ENCODE measurements at places on chromosomes 1 and 21. TPM values are rescaled to one million over a fixed set of nuclear protein-coding genes. Genes with fewer than 3 reads are reported as not detected.

CD53 gene
- 19.2 TPM for polyA plus RNA-seq

DNA sequence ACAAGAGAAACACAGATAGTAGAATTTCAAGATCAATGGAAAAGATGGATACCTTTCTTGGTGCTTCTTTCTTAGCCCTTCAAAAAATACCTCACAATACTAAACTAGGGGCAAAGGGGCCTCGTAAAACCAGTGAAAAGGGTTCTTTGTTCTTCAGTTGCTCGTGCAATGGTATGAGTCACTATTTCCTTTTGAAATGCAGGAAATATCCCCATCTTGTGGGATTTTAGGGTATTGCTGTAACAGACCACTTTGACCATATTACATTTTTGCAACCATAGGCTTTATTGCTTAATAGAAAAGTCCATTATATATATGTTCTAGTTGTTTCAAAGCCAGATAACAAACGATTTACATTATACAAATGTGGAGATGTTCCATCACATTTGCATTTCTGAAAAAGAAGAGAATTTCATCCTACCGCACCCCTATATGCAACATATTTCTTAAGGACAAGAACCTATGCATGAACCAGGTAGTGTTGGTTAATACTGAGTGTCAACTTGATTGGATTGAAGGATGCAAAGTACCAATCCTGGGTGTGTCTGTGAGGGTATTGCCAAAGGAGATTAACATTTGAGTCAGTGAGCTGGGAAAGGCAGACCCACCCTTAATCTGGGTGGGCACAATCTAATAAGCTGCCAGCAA is 88.6 kb upstream of the PKN2 start:
- no peak for DNase-seq

HRNR gene
- 0.12 TPM for polyA plus RNA-seq

DNA sequence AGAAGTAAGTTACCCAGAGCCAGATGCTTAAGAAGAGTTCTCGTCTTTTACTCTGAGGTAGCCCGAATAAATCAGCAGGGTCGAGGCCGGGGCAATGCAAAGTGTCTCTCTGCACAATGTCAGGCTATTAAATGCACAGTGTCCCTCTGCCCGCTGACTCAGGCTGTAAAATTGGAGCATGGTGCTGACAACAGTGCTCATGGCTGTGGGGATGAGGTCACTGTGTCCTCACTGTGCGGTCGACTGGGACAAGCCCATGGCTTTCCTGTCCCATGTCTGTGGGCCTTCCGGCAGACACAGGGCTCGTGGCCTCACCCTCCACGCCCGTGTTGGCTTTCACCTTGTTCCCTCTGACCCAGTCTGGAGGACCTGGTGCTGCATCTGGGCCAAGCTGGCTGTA is 14.6 kb upstream of the SLC2A1 start:
- DNase-seq = peak; percentile 76

LCE7A gene
- not detected for polyA plus RNA-seq

GRCh38 chr1:119594376-119594775 is 53.7 kb downstream of the ZNF697 start:
- DNase-seq = no peak

GRCh38 chr1:184672013-184672726 is 82.5 kb downstream of the EDEM3 start:
- DNase-seq = no peak

DNA sequence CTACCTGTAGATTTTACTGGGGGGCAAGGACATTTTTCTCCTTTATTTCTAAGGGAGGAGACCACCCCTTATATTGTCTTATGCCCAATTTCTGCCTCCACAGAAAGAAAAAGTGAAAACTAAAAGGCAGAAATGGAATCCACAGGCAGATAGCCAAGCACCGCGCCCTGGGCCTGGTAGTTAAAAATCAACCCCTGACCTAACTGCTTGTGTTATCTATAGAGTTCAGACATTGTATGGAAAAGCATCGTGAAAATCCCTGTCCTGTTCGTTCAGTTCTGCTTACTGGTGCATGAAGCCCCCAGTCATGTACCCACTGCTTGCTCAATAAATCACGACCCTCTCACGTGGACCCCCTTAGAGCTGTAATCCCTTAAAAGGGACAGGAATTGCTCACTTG is 33.7 kb upstream of the IL6R start:
- no peak for DNase-seq

AADACL4 gene
- polyA plus RNA-seq = not detected

DNA sequence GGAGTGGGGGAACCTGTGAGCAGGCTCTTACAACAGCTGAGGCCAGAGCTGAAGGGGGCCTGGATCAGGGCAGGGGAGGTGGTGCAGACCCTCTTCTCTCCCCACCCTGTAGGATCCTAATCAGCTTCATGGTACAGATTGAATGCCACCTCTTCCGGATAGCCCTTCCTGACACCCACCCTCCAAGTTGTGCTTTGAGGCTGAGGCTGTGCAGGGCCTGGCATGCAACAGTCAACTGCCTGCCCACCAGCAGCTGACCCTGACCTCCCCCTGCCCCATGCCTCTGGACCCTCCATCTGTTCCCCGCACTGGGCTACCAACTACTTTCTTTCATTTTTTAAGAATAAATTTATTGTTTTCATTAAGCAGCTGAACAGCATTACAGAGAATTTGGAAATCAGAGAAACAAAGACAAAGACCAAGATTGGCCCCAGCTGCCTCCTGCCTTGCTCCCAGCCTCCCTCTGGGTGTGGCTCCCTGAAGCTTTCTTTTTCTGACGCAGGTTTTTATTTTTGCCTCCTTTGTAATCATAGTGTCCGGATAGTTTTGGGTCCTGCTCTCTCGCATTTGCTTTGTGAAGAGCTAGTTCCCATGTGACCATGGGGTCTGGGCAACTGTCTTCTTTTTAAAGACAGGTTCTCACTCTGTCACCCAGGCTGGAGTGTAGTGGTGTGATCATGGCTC is 12.8 kb downstream of the ZNF362 start:
- DNase-seq = no peak

GRCh38 chr1:226526801-226527595 is 21.6 kb upstream of the STUM start:
- DNase-seq = no peak

DNA sequence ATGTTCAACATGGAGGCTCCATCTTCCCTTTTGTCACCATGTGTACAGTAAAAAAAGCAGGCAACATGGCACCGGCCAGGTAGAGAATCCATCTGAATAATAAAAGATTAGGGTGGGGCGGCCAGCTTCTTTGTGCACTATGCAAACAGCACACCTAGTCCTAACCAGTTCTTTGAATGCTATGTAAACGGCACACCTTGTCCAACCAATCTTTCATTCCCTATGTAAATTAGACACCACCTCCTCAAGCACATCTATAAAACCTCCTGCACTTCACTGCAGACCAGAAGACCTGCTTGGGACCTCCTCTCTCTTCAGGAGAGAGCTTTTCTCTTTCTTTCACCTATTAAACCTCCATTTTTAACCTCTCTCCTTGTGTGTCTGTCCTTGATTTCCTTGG is 28.2 kb downstream of the TFB2M start:
- DNase-seq = no peak

- DNase-seq = no peak
These were observed 13.0 kb downstream of the DOP1B start for GRCh38 chr21:36169470-36170128.

ZNF593OS gene
- polyA plus RNA-seq = 1.2 TPM

- peak; percentile 38 for DNase-seq
These were observed 60.7 kb downstream of the MORN1 start for GRCh38 chr1:2330519-2331199.

GRCh38 chr1:111223126-111223685 is 4.3 kb upstream of the CHI3L2 start:
- no peak for DNase-seq

- no peak for DNase-seq
These were observed 81.1 kb downstream of the DSCAM start for GRCh38 chr21:40765811-40766210.

DNA sequence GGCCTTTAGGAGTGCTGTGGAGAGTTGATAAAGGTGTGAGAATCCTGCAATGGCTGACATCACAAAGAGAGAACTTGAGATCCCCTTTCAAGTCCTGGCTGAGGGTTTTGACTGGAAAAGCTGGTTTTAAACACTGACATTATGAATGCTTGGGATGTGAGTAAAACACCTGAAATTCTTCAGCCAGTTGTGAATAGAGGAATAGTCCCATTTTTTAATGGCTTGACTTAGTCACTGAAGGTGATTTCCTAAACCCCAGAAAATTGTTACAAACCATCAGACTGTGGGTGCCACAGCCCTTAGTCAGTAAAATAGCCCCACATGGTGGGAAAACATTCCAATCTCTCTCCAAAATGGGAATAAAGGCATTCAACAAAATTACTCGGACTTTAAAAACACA is 107.7 kb upstream of the LMO4 start:
- DNase-seq = no peak

KPRP gene
- polyA plus RNA-seq = not detected

DNA sequence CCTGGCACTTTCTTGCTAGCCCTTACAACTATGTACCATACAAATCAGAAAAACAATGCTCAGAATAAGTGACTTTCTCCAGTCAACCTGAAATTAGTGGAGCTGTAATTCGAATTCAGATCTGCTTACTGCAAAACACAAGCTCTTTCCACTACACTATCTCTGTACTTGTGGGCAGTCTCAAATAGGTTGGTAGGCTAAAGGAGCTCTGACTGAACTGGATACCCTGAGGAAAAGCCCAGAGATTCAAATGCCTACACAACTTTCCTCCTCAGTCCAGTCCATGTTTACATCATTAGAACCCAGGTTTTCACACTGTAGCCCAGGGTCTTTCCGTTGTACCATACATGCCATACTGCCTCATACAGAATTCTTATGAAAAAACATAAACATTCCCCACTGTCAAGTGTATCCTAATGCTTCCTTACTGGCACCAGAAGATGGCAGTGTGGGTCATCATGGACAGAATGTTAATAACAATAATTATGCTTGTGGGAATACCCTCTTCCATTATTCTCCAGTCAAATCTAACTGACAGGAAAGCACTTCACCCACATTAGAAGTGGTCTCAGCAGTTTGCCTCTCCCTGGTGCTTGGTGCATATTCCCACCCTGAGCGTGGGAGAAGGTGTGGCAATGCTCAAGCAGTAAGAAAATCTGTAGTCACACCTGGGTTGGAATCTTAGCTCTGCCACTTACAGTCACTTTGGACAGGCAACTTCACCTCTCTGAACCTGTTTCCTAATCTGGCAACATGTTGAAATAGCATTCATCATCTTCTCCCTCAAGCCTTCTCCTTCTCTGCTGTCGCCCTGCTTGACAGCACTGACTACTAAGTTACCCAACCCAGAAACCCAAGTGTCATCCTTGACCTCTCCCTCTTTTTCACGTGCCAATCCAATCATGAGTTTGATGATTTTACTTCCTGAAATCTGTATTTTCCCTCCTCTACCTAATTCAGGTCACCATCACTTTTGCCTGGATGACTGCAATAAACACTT is 14.4 kb upstream of the ZFYVE9 start:
- DNase-seq = peak; percentile 55

- peak; percentile 83 for DNase-seq
These were observed 23.6 kb upstream of the TTLL10 start for GRCh38 chr1:1150100-1150499.

- DNase-seq = no peak
These were observed 23.7 kb downstream of the DHCR24 start for GRCh38 chr1:54863267-54863665.

LGR6 gene
- 0.36 TPM for polyA plus RNA-seq
